ENCODE measurements at places on chromosomes 3 and 15.

GRCh38 chr3:147846854-147847478, 437.8 kb downstream of the ZIC1 start:
- DNase-seq, result no peak

- DNase-seq, result no peak
Observed at GRCh38 chr3:128235207-128235926, 82.1 kb downstream of the EEFSEC start.

GRCh38 chr15:49037546-49037940, 8.7 kb downstream of the SECISBP2L start:
- DNase-seq, result no peak

- DNase-seq, result no peak
Observed at GRCh38 chr3:8529181-8529637, 27.6 kb downstream of the LMCD1 start.

GRCh38 chr3:182618981-182619591, 174.2 kb upstream of the ATP11B start:
- DNase-seq, result no peak

GRCh38 chr3:155886915-155887314, 16.5 kb downstream of the GMPS start:
- DNase-seq, result no peak

- DNase-seq, result no peak
Observed at GRCh38 chr3:114829783-114830182, 317.3 kb downstream of the ZBTB20 start.

- DNase-seq, result no peak
Observed at GRCh38 chr3:159831466-159831865, 157.2 kb upstream of the IL12A start.

- DNase-seq, result no peak
Observed at GRCh38 chr3:56488812-56489600, 20.7 kb upstream of the ERC2 start.

GRCh38 chr3:29721789-29722188, 440.9 kb downstream of the RBMS3 start:
- DNase-seq, result no peak

DNA sequence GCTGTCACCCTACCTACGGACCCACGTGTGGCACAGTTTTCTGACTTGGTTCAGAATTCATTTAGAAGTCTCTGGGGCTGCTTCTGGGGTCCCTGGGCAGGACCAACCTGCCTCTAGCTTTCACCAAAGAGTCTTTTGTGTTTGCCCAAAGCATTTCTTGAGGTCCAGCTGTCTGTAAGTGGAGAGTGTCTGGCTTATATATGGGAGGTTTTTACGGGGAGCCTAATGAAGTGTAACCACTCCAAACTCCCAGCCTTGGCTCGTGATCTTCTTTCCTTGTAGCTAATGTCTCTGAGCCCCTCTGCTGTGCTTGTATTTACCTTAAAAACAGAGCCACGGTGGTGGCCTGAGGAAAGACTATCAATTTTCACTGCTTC, 109.0 kb upstream of the CTDSPL start:
- DNase-seq, result no peak

- DNase-seq, result no peak
Observed at GRCh38 chr3:182608832-182609231, 184.5 kb upstream of the ATP11B start.

- no peak for DNase-seq
Observed at GRCh38 chr3:78495301-78495700, 1272.5 kb downstream of the ROBO1 start.

DNA sequence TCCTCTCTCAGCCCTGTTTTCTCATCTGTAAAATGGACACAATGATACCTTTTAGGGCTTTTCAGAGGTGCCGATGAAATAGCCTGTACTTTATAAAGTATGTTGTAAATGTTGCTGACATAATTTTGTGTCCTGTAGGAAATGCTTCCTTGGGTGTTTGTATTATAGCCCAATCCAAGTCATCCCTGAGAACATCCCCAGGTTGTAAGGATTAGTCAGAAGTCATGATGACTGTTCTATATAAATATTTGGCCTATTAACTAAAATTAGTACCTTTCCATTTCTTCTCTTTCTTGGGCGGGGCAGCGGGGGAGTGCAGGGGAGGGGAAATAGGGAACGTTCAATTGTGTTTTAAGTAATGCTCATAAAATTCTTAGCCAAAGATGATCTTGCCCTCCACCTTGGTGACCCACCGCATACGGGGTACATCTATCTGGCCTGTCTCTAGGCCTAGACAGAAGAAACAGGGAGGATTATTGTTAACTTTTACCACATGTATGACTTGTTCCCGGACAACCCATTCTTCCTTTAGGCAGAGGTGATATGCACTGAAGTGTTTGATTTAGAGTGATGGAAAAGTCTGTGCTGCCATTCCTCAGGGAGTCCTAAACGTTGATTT, 120.7 kb downstream of the VGLL4 start:
- no peak for DNase-seq

All from activated CD4-positive, alpha-beta T cell treated with anti-CD3 and anti-CD28 coated beads for 4 hours (primary cell).